ENCODE measurements at places on chromosomes 2 and 18. TPM values are rescaled to one million over a fixed set of nuclear protein-coding genes. Genes with fewer than 3 reads are reported as not detected.

Gene CCDC141
- 90.3 TPM for total RNA-seq

Gene PIK3C3
- 45.6 TPM for total RNA-seq

Gene LIMS4
- total RNA-seq, result 2.8 TPM

- DNase-seq, result peak; percentile 58
These were observed 3.0 kb downstream of the LBH start for GRCh38 chr2:30234180-30234971.

DNA sequence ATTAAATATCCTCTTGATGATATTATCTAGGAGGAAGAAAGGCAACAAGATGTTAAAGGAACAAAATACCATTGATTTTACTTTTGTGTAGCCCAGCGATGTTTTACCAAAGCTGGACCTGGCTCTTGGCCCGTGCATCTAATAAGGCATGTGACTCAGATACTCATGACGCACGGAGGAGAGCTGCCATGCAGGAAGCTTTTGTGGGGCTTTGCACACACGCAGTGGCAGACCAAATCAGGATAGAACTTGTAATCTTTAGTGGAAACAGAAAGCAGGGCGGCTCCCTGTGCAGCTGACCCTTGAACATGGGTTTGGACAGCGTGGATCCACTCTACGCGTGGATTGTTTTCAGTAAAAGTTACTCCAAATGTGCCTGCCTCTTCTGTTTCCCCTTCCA lies 190.0 kb downstream of the NAPG start:
- DNase-seq, result peak; percentile 53

GRCh38 chr2:218802386-218802994 lies 20.5 kb downstream of the CYP27A1 start:
- no peak for DNase-seq

DNA sequence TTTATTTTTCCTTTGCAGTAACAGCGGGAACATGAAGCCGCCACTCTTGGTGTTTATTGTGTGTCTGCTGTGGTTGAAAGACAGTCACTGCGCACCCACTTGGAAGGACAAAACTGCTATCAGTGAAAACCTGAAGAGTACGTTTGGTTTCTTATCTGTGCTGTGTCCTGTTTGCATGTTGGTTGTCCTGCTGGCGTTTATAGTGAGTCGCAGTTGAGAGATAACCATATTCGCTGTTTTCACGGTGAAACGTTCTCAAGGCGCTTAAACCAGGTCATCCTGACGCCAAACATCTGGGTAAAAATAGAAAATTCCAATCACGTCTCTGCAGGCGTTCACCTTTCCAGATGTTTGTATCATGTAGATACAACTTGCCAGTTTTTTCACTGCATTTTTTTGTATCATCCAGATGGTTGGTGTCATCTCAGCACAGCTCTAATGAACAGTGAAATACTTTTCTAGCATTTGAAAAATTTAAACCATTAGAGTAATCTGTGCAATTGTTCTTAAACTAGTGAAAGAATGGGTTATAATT lies 21.2 kb downstream of the CLUL1 start:
- DNase-seq, result no peak

GRCh38 chr2:219631904-219632759 lies 4.7 kb downstream of the SLC4A3 start:
- no peak for DNase-seq

GRCh38 chr2:173763641-173764040 lies 201.5 kb downstream of the SP3 start:
- no peak for DNase-seq

Measured in mucosa of gallbladder (tissue), 1 donor.